ENCODE measurements at places on chromosomes 2 and 18. TPM values are rescaled to one million over a fixed set of nuclear protein-coding genes. Genes with fewer than 3 reads are reported as not detected.

GRCh38 chr2:30348825-30349224, 98.2 kb upstream of the LCLAT1 start:
- DNase-seq: no peak

Gene SIGLEC15
- not detected for total RNA-seq

- no peak for DNase-seq
These were observed 34.0 kb upstream of the PLA2R1 start for GRCh38 chr2:160096409-160096808.

- DNase-seq: no peak
These were observed 59.5 kb upstream of the DYNAP start for GRCh38 chr18:54531402-54532065.

DNA sequence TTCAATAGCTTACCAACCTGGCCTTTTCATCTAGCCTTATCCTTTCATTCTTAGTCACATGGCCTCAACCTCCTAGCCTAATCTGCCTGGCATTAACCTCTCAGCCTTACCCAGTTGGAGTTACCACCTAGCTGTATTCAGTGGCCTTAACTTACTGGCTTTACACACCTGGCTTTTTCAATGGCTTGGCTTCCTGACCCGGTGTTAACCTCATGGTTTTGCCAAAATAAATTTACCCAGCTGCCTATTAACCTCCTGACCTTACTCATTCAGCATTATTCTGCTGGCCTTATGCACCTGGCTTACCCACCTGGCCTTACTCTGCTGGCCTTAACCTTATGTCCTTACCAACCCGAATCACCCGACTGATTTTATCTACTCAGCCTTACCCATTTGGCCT, 135.5 kb upstream of the ZSWIM2 start:
- DNase-seq: no peak

DNA sequence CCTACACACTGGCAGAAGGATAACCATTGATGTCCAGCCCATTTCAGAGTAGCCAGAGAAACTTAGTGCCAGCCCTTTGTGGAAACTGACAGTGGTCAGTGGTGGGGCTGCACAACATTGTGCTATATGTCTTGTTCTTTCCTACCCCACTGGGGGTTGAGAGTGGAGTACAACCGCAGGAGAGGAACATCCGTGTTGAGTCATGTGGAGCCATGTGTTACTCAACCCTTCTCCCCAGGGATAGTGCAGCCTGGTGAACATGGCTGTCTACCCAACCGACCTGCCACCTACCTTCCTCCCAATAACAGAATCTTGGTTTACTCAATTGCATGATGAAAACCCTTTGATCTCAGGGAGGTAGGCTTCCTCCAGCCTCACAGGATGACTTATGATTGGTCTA, 65.3 kb upstream of the MAPK4 start:
- no peak for DNase-seq

Gene CXCR4
- 51.5 TPM for total RNA-seq

GRCh38 chr2:60094450-60094929, 459.0 kb downstream of the BCL11A start:
- no peak for DNase-seq

Gene VSNL1
- 21.9 TPM for total RNA-seq

Gene POTEI
- 0.10 TPM for total RNA-seq

Gene MYOM1
- total RNA-seq: 70.2 TPM

DNA sequence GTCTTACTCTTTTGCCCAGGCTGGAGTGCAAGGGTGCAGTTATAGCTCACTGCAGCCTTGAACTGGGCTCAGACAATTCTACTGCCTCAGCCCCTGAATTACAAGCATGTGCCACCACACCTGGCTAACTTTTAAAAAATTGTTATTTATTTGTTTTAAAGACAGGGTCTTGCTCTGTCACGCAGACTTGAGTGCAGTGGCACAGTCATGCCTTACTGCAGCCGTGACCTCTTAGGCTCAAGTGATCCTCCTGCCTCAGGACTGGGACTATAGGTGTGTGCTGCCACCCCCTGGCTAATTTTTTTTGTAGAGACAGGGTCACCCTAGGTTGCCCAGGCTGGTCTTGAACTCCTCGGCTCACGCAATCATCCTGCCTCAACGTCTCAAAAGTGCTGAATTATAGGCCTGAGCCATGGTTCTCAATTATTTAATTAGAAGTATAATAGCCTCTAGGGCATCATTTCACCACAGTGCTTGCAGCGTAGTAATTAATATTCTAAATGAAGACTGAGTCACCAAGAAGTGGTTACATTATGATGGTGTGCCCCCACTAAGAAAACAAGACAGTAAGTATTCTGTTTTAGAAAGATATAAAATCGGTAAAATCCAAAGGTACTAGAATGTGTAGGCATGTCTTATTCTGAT, 69.6 kb downstream of the EML4 start:
- DNase-seq: no peak

- no peak for DNase-seq
These were observed 35.1 kb downstream of the WDR43 start for GRCh38 chr2:28929581-28929980.

DNA sequence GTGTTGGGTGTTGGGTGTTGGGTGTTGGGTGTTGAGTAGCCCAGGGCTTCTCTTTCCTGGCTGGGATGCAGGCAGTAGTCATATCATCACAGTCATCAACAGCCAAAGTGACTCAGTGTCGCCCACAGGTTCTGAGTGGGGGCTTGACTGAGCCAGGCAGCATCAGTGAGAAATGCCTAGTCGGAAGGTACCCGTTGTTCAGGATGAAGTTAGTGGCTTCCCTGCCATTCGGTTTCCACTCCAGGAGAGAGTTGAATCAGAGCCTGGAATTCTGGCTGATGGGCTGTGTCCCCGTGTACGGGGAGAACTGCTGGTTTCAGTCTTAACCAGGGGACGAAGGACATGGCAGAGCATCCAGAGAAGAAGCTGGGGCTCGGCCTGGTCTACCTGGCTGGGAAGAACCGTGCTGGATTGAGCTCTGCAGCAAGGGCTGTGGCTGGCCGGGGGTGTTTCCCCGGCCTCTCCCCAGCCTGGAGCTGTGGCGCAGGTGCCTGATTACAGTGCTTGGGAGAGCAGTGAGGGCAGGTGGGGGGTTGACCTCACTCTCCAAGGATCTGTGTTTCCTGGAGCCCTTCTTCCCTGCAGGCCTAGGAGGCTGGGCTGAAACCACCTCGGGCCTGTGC, 49.4 kb downstream of the AGAP1 start:
- no peak for DNase-seq

Gene C2orf15
- total RNA-seq: 1.4 TPM

Gene ZNF2
- 4.1 TPM for total RNA-seq

DNA sequence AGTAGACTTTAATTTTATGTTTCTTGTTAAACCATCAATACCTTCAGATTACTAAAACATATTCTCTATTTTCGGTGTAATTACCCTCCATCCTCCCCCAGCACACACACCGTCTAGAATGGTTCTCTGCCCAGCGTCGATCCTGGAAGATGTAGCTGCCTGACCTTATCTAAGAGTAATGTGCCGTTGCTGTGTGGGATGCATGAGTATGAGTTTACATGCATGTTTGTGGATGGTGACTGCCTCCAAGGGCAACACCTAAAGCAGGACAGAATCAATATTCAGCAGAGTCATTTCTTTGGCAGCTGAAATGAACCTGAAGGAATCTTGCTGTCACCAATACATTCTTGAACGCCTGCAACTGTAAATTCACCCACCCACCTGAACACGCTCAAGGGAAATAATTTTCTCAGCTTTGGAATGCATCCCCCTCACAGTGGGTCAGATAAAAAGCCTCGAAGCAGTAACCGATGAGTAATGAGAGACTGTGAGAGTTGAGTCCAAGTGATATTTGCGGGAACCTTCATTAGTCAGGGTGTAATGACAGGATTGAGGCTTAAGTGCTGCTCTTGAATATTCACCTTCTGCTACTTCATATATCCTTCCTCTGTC, 155.8 kb upstream of the RND3 start:
- DNase-seq: no peak

Gene PTPRN
- not detected for total RNA-seq

All from skin of body (tissue), 3 donors.